GM03348 (cell line): ENCODE measurements at places on chromosomes 3 and 15.

DNA sequence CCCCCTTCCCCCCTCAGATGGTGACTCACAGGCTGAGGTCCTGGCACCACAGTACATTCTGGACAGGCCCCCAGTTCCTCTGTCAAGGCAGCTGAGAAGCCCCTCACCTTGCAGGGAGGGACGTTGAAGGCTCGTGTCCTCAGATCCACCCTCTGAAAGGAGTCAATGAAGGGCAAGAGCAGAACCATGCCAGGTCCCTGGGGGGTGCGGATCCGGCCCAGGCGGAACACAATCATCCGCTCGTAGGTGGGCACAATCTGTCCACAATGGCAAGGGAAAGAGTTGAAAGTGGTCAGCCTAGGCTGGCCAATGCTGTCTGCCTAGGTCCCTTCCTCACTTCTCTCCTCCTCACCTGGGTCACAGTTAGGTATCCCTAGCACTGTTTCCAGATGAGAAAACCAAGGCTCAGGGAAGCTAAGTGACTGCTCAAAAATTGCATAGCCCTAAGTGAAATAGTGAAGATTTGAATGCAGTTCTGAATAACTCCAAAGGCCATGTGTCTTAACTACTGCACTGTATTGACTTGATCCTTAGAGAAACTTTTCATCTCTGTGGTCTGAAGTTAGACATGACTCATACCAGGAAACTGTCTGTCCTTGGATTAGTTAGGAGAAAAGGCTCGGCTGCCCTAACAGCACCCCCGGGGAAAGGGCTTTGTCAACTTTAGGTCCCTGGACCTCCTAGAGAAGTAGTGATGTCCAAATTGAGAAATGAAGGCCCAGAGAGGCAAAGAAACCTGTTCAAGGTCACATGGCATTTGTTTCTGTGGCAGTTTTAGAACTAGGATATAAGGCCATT, 2.9 kb downstream of the STOML1 start:
- DNase-seq, result peak; percentile 81

GRCh38 chr3:52293491-52294319, 6.1 kb downstream of the GLYCTK start:
- no peak for DNase-seq

GRCh38 chr3:38396861-38397260, 50.3 kb downstream of the XYLB start:
- DNase-seq, result no peak

DNA sequence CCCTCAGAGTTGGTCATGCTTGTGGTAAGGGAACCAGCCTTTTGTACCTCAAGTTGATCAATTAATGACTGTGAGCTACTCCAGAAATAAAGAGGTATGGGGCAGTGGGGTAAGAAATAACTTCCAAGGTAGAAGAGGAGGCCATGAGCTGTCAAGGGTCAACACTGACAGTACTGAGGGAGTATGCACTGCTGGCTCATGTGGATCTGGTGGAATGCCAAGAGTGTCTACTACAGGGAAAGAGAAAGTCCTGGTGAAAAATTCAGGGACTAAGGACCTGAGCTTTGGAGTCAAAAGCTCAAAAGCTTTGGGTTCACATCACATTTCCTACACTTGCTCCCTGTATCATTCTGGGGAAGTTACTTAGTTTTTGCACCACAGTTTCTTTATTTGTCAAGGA, 154.9 kb downstream of the SEMA6D start:
- no peak for DNase-seq

- no peak for DNase-seq
Observed at GRCh38 chr15:74812533-74812932, at the start of gene LMAN1L. Gene LMAN1L (plus strand): TSS chr15:74812835. CDS start chr15:74812855, 20 bp downstream.

GRCh38 chr3:66342717-66343356, 122.0 kb downstream of the SLC25A26 start:
- DNase-seq, result peak; percentile 19

GRCh38 chr15:62093809-62094208, 27.0 kb downstream of the C2CD4A start:
- no peak for DNase-seq

DNA sequence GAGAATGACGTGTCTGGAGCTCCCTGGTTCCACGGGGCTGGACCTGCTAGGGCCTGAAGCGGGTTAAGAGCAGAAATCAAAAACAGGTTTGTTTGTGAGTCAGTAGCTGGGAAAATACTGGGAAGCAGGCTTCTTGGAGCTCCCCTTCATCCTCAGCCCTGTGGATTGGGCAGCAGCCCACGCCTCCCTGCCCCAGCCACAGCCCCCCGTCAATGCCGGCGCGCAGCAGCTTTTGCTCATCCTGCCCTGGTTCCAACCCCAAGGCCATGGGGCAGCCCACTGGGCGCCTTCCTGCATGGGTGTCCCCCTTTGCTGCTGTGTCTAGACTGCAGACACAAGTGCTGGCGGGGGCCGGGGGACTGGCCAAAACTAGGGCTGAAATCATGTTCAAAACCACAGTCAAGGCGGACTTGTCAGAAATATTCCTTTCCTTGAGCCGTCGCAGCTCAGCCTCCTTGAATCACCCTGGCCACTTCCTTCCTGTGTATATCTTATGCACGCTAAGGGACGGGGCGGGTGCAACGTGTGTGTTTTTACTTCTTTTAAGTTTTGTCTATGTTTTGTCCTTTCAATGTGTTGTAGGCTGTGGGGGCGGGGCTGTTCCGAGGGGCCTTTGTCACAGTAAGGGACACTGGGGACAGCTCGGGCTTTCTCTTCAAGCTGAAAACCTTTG, 108.1 kb downstream of the KLF13 start:
- peak; percentile 82 for DNase-seq

- DNase-seq, result peak; percentile 73
Observed at GRCh38 chr15:70741107-70741531, 22.2 kb downstream of the UACA start.

DNA sequence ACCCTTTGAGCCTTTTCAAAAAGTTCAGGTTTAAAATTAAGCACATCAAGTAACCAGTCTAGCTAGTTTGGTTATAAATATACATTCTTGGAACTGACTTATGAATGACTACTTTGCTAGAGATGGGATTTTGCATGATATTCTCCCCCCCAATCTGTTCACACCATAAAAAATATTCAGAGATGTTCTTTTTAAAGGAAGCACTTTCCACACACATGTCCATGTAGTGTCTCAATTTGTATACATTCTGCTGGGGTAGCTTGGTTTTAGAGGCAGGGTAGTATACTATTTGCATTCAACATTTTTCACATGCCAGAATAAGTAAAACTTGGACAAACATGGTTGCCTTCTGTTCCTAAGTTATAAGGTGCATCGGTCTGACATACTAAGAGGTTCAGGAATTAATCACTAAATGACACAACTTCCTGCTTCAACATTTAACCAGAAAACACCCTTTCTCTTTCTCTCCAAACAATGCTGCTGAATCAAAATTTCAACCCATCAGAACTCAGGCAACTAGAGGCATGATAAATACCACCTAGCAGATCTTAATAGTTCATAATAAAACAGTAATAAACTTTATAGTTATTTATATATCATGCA, 57.0 kb downstream of the SUMF1 start:
- DNase-seq, result no peak

DNA sequence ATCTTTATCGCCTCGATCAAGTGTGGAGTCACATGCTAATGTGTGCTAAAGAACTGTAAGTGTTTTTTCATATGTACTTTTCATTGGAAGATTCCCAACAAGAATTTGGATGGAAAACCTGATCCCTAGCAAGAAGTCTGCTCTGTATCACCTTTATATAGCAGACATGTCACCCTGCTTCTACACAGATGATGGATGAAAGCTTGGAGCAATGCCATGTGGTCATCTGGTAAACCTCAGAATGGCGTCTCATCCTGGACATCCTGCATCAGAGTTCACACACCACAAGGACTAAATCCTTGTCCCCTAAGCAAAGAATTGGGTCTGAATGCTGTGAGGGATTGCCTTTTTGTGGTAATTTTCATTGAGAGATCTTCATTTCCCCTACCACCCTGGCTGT, 42.1 kb upstream of the CTDSPL start:
- no peak for DNase-seq

DNA sequence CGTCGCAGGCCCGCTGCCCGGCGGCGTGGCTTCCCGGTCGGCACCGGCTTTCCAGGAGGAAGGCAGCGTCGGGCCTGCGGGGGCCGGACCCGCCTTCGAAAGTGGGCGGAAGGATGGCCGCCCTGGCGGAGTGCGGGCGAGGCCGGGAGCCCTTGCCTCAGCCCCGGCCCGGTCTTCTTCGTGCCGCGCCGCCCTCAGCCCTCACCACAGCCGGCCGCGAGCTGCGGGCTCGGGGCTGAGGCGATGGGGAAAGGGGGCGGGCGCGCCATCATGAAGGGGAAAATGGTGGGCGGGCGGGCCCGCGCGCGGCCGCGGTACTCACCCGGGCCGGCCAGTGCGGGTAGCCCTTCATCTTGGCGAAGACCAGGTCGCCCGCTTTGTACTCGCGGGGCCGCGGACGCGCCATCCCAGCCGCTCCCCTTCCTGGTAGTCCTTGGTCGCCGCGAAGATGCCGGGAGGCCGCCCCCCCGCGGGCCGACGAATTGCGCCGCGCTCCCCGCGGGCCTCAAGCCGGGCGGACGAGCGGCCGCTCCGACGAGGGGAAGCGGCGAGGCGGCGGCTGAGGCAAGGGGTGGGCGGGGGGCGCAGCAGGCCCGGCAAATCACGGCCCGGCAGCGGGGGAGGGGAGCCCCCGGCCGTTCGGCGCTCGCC, 489 bp downstream of the HDGFL3 start:
- peak; percentile 81 for DNase-seq

DNA sequence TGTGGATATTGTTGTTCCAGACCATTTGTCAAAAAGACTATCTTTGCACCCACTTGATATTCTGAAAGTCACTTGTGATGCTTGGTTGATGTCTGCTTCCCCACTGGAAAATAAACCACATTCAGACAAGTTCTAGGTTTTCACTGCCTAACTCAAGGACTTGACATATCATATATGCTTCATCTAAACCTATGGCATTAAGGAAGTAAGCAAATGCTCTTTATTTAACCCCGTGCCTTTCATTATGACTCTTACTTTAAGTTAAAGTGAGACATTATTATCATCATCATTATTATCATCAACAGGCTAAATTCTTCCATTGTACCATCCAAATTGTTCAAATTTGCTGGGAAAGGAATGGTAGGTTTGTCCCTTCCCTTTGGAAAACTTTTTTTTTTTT, 30.8 kb upstream of the C3orf80 start:
- DNase-seq, result no peak

- DNase-seq, result peak; percentile 30
Observed at GRCh38 chr15:76799760-76800159, 105.4 kb downstream of the SCAPER start.

GRCh38 chr3:168796339-168796738, 700.6 kb upstream of the GOLIM4 start:
- DNase-seq, result no peak
